NCI-H524 treated with DMSO at 0.1 percent for 48 hours (cell line): ENCODE measurements at places on chromosomes 6 and 20.

- DNase-seq: no peak
These were observed 37.8 kb downstream of the RAB44 start for GRCh38 chr6:36735110-36736071.

DNA sequence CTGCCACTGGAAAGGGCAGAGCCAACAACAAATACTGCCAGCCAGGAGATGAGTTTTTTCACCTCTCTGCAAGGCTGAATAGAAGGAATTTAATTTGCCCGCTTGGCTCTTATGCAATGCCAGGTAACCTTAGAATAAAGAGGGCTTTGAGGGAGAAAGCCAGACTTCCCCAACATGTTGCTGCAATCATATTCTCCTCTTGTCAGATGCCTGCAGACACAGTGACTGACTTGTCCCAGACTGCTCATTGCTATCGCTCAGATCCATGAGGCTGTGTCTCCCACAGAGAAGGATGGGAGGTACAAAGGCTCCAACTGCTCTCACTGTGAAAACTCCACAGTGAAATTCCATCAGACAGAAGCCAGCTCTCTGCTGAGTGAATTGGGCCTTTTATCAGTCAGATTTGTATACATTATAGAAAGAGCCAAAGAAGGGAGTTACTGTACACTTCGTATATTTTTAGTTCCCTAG lies 517.0 kb upstream of the ID4 start:
- DNase-seq: no peak

DNA sequence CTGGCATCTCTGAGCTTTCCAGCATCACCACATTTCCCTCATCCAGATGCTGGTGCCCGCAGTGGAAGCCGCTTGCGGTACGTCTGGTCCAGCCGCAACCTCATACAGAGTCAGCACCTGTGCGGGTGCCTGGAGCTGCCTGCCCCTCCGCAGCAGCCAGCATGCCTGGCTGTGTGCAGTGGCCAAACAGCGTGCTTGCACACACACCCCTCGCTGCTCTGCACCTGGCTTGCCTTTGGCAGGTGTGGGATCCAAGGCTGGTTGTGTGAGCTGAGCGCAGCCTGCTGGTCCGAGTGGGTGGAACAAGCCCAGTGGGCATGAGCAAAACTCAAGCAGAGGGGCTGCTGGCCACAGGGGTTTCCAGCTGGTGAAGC lies 3.1 kb upstream of the HINT3 start:
- no peak for DNase-seq

DNA sequence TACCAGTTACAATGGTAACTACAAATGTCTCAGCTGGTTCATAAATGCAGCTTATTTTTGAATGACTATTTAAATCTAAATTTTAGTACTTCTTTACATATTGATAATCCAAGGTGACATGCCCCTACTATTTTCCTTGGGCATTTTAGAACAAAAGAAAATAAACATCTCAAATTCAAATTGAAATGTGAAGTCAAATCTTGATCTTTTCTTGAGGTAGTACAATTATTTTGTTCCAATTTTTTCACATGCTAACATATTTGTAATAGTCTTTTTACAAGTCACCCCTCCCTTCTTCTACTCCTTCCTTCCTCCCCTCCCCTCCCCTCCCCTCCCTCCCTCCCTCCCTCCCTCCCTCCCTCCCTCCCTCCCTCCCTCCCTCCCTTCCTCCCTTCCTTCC lies 370.1 kb upstream of the MMS22L start:
- DNase-seq: no peak

GRCh38 chr20:13322198-13322597 lies 101.1 kb downstream of the ISM1 start:
- DNase-seq: no peak

GRCh38 chr20:32574296-32575226 lies 10.6 kb downstream of the NOL4L start:
- DNase-seq: peak; percentile 76

DNA sequence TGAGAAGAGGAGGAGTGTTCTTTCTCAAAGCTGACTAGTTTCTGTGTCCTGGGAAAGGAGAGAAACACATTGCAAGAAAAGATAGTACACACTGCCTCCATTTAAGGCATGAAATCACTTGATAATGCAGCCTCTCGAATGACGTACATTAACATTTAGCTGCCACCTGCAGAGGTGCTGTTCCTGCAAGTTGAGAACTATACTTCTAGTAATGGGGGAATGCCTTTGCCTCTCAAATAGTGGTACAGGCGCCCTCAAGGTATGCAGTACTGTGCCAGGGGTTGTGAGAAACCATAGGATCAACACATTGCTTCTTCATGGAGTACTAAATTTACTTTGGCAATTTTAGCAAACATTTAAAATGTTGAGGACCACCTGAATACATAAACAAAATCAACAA lies 20.1 kb downstream of the IMPG1 start:
- no peak for DNase-seq

DNA sequence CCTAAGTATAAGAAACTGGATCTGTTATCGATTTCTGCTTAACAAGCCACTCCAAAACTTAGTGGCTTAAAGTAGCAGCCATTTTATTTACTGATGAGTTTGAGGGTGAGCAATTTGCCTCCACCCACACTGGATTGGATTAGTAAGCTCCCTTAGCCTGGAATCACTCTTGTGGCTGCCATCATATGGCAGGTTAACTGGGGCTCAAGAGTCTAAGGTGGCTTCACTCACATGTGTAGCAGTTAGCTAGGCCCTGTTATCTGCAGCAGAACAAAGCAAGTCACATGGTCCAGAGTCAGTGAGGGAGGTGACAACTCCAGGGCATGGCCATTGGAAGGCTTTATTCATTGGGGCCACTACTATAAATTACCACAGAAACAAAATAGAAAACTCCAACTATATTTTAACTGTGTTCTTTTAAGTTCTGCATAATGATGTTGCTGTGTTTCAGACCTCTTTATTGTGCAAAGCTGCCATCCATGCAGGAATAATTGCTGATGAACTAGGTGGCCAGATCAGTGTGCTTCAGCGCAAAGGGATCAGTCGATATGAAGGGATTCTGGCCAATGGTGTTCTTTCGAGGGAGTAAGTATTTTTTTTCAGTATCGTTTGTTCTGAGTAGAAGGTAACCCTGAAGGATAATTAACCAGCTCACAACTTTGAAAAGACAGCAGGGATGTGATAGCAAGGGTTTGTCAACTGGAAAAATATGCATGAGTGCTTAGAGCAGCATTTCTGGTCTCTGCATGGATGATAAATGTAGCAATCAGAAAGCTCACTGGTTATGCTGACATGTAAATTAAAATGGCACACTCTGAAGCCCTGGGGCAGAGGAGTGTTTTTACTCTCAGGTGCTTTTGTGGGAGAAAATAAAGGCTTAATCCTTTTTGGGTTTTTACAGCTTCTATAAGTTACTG lies 49.6 kb downstream of the DCBLD1 start:
- no peak for DNase-seq

- DNase-seq: no peak
These were observed 280.7 kb upstream of the CITED2 start for GRCh38 chr6:139654888-139655782.

DNA sequence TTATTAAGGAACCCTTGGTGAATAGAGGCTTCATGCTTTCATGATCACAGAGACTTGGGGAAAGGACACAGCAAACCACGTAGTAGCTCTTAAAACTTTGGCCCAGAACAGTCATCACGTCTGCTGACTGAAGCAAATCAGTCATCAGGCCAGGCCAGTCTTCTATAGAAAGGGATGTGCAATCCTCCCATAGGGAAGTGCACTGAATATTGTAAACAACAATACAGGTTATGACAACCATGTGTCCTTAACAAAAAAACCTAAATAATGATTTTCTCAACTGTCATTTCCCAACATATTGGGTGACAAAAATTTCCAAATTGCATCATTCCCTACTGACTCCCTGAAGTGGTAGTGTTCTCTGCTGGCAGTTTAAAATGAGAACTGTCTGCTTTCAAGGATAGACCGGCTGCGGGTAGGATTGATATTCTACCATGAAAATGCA lies 388.2 kb upstream of the CITED2 start:
- DNase-seq: no peak

DNA sequence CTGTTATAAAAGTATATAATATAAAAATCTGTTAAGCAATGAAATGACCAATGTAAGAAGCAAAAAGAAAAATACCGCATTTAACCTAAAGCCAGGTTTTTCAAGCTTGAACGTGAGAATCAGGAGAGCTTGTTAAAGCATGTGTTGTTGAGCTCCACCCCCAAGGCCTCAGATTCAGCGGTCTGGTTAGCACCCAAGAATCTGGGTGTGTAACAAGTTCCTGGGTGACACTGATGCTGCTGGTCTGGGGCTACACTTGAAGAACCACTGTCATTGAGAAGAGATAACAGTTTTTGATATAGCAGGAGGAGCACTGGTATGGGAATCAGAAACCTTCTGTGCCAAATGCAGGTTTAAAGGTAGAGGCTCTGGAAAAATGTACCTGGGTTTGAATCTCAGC lies 154.0 kb downstream of the ID4 start:
- no peak for DNase-seq

DNA sequence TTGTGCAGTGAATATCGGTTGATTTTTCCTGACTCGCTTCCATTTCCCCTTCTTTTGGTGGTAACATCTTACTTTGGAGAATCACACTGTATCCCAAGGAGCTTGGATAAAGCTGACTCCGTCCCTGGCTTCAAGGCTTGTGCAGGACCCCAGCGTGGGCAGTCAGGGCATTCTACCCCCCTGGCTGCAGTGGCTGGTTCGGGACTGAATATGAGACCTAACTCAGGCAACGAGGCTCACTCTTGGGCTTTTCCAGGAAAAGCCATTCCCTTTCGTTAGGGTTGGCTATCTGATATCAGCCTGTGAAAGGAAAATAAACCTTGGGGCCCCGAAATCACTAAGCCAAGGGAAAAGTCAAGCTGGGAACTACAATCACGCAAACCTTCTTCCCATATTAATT lies 30.1 kb upstream of the GJA1 start:
- DNase-seq: no peak

DNA sequence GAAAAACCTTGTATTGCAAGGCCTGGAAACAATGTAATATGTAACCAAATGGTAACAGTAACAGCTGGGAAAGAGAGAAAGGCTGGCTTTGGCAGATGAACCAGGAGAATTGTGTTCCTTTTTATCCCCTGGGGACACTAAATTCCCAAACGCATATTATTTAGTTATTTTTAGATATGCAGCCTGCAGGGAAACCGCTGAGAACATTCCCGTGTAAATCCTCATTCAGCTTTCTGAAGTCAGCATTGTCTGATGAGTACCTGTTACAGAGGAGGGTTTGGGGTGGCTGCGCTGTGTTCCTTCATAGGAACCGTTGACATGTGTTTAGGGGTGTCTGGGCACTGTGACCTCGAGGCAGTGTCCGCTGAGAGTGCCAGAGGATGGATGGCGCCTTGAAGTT lies 101.3 kb downstream of the SMOC2 start:
- no peak for DNase-seq

DNA sequence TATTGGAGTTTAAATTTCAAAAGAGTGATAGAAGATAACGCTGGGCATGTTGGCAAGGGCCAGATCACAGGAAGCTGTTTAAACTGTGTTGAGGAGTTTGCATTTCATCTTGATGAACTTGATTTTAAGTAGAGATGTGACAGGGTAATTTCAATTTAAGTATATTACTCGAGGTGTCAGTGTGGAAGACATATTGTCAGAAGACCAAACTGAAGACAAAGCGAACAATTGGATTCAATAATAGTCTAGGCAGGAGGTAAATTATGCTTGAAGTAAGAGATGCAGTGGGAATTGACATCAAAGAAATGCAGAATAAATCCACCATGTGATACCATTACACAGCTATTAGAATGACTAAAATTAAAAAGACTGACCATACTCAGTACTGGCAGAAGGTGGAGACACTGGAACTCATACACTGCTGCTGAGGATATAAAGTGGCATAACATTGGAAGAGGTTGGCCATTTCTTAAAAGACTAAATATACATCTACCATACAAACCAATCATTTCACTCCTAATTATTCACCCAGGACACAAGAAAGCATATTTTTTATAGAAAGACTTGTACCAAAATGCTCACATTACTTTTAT lies 240.8 kb downstream of the ARHGAP18 start:
- no peak for DNase-seq

- no peak for DNase-seq
These were observed 204.2 kb downstream of the KCNQ5 start for GRCh38 chr6:72826037-72826436.

GRCh38 chr6:158706369-158706982 lies 56.6 kb downstream of the SYTL3 start:
- DNase-seq: peak; percentile 26

DNA sequence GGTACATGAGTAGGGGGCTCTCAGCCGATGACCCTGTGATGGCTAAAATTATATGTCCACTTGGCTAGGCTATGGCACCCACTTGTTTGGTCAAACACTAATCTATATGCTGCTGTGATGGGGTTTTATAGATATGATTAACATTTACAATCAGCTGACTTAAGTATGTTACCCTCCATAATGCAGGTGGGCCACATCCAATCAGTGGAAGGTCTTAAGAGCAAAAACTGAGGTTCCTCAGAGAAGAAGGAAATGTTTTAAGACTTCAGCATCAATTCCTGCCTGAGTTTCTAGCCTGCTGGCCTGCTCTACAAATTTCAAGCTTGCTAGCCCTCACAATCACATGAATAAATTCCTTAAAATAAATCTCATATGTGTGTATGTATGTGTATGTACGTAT lies 18.9 kb upstream of the MAK start:
- no peak for DNase-seq

DNA sequence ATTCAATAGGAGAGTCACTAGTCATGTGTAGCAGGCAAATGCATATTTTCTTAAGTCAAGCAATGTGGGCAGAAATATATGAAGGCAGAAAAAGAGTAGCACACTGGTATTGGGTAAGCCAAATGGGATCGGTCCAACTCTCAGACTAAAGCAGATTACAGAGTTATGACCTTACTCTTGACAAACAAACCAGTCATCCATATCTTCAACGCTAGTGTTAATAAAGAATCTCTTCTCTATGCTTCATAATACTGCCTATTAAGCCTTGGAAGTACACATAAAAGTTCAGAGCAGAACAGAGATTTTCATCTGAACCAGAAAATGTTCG lies 320.2 kb upstream of the JARID2 start:
- peak; percentile 76 for DNase-seq

- DNase-seq: no peak
These were observed 318.9 kb upstream of the PLCB4 start for GRCh38 chr20:8749986-8750385.

- DNase-seq: no peak
These were observed 223.9 kb downstream of the PHF3 start for GRCh38 chr6:63859528-63859927.
